ENCODE measurements at places on chromosomes 6 and 20.

GRCh38 chr6:47465117-47465516, 12.5 kb upstream of the CD2AP start:
- no peak for DNase-seq

GRCh38 chr20:13533946-13534345, 104.8 kb downstream of the TASP1 start:
- DNase-seq, result no peak

GRCh38 chr6:30814146-30815040, 69.9 kb upstream of the DDR1 start:
- DNase-seq, result no peak

- no peak for DNase-seq
These were observed 612.4 kb upstream of the IMPG1 start for GRCh38 chr6:76684875-76685274.

Measured in activated T-helper 1 cell treated with Interleukin-2 at 50 U/mL for 16 hours (primary cell).